ENCODE measurements at places on chromosomes 11 and 22.

DNA sequence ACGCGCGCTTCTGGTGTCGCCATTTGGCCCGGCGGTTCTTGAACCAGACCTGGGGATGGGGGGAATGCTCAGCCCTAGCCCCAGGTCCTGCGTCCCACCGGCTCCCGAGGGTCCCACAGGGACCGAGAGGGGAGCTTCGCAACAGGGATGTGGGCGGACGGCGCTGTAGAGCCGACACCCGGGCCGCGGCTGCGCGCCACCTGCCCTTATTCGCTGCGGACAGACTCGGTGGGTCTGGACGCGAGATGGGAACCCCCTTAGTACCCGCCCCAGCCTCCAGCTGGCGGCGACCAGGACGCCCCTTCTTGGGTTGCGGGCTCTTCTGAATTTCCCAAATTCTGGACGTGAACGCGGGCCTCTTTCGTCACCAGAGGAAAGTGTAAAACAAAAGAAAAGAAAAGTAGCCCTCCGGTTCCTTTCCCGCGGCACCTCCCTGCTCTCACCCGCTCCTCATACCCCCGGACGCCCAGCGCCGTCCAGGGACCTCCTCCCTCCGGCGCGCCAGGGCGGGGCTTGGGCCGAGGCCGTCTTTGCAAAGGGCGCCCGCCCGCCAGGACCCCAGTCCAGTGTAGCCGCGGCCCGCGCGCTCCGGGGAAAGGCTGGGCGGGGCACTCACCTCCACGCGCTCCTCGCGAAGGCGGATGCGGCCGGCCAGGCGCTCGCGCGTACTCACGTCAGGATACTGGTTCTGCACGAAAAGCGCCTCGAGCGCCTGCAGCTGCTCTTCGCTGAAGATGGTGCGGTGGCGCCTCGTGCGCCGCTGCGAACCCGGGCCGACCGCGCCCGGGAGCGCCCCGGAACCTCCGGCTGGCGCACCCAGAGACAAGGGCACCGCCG, 827 bp downstream of the GSC2 start:
- peak; percentile 53 for DNase-seq

GRCh38 chr11:65992056-65992455, 9.9 kb downstream of the EIF1AD start:
- no peak for DNase-seq

- no peak for DNase-seq
These were observed 44.7 kb upstream of the SHISAL1 start for GRCh38 chr22:44357296-44357965.

DNA sequence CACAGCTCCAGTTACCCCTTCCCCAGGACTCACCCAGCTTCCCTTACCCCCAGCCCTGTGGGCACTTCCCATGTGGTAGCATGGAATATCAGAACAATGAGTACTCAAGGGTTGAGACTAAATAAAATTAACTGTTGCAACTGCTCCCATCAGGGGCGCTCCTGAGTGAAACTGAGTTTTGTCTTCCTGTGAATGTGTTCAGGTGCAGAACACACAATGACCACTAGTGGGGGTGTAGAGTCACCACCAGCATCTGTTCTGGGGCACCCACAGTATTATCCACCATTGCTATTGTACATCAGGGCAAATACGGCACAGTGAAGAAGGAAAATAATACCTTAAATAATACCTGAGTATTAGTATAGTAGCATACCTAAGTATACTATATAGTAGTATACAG, 689.7 kb downstream of the TBC1D22A start:
- DNase-seq, result peak; percentile 18

DNA sequence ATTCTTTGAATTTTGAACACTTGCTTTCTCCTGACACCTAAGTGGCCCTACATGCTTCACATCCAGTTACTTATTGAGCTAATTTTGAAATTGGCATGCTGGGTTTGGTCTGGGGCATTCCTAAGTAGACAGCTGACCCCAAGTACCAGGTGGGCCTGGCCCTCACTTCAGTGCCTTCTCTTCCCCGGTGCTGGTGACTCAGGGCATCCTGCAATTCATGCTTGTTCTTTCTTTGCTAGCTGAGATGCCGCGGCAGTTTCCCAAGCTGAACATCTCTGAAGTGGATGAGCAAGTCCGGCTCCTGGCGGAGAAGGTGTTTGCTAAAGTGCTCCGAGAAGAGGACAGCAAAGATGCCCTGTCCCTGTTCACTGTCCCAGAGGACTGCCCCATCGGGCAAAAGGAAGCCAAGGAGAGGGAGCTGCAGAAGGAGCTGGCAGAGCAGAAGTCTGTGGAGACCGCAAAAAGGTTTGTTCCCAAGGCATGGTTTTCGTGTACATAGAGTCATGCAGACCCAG, 6.3 kb downstream of the AMPD3 start:
- no peak for DNase-seq

Data from activated CD4-positive, alpha-beta T cell treated with anti-CD3 and anti-CD28 coated beads, Interleukin-2, amount 50 U/mL, for 16 hours (primary cell).